Cerebellum (tissue), 4 donors: ENCODE measurements at places on chromosomes 3 and 15.

- DNase-seq = no peak
Measured at GRCh38 chr3:3771094-3771493, 28.1 kb upstream of the LRRN1 start.

DNA sequence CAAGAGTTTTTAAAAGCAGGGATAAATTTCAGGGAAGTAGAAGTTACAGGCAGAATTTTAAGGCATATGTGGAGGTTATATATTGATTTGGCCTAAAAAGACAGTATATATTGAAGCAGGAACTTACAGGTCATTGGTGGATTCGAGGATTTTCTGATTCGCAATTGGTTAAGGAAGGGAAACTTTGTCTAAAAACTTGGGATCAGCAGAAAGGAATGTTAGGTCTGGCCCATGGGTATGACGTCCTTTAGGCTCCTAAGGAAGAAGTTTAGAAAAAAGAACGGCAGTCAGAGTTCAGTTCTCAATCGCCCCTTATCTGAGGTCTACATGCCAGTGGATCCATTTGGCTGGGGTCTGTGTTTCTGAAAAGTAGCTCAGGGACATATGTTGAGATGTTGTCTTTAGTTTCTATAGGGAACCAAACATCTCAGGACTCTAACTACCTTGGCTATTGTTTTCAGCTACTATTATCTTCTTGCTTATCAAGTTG is 33.2 kb upstream of the ACP3 start:
- DNase-seq = no peak

GRCh38 chr3:72230774-72231379 is 445.9 kb upstream of the PROK2 start:
- no peak for DNase-seq

DNA sequence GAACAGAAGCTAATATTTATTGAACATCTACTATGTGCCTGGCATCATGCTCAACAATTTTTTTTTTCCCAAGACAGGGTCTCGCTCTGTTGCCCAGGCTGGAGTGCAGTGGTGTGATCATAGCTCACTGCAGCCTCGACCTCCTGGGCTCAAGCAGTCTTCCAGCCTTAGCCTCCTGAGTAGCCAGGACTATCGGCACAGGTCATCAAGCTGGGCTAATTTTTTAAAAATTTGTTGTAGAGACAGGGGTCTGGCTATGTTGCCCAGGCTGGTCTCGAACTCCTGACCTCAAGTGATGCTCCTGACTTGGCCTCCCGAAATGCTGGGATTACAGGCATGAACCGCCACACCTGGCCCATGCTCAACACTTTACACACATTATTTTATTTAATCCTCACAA is 35.7 kb upstream of the CILP start:
- DNase-seq = no peak
